ENCODE measurements at places on chromosomes 7 and 10.

- no peak for DNase-seq
These were observed 203.6 kb upstream of the MKLN1 start for GRCh38 chr7:131124001-131124629.

DNA sequence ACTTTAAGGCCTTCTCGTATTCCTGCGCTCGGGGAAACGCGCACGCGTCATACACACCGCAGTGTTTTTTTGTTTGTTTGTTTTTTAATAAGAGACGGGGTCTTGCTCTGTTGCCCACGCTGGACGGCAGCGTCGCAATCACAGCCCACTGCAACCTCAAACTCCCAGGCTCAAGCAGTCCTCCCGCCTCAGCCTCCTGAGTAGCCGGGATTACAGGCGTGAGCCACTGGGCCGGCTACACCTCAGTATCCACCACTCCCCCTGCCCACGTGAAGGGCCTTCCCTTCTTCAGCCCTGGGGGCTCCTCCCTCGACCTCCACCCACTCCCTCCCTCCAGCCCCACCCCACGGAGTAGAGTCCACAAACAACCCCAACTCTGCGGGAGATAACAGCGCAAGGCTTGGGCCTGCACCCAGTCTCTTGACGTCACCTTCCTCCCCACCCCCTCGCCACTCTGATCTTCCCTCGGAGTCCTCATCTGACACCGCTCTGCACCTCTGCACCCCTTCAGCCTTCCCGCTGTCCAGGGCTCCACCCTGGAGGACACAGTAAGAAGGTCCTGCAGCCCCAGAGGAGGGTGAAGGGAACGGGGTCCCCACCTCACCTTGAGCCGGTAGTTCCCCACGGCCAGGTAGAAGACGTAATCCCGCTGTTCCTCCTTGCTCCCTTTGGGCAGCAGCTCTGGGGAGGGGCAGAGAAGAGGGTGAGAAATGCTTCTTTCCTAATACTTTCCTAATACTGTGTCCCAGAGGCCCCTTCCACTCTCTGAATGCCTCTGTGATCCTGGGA lies 2.8 kb upstream of the CLDN15 start:
- no peak for DNase-seq

GRCh38 chr7:16801111-16801542 lies 3.7 kb downstream of the AGR2 start:
- peak; percentile 68 for DNase-seq

- DNase-seq, result no peak
These were observed 662.5 kb downstream of the TYW1 start for GRCh38 chr7:67659091-67659490.

- DNase-seq, result no peak
These were observed 50.1 kb downstream of the VOPP1 start for GRCh38 chr7:55521917-55522902.

DNA sequence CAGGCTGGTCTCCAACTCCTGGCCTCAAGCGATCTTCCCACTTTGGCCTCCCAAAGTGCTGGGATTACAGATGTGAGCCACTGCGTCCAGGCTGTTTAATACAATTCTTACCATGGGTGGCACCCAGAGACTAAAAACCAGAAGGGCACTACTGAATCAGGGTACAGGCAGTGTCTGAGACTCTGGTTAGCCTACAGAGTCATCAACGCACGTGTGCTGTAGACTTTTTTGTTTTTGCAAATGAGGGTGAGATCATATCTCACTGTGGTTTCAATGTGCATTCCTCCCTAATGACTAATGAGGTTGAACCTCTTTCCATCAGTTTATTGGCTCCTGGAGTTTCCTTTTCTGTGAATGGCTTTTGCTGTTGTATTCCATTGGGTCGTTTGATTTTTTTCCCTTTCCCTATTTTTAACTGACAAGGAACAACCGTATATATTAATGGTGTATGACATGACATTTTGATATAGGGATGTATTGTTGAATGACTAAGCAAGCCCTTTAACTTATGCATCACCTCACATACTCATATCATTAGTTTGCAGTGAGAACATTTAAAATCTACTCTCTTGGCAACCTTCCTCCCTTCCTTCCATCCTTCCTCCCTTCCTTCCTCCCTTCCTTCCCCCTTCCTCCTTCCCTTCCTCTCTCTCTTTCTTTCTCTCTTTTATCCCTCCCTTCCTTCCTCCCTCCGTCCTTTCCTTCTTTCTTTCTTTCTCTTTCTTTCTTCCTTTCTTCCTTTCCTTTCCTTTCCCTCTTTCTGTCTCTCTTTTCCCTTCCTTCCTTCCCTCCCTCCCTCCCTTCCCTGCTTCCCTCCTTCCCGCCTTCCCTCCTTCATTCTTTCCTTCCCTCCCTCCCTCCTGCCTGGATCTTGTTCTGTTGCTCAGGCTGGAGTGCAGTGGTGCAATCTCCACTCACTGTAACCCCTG lies 9.3 kb upstream of the TMEM270 start:
- peak; percentile 96 for DNase-seq

DNA sequence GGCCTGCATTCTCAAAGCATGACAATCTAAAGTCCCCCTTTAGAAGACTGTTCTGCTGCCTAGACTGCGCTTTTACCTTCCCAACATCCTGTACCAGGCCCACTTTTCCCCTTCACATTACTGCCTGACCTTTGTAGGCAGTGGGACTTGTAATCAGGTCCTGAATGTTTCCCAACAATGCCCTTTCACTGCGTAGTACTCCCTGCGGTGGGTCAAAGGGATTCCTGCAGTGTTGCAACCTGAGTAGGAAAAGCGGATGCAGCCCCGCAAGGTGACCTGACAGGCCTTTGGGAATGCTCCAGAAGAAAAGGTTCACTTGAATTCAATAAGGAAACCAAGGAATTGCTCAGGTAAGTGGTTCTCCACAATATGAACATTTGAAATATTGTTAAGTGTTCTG lies 4.9 kb upstream of the TCAF1 start:
- DNase-seq, result no peak

All from astrocyte of the hippocampus (primary cell).